ENCODE measurements at places on chromosomes 1 and 21.

- DNase-seq: no peak
Observed at GRCh38 chr1:28172713-28173150, 3.8 kb downstream of the PTAFR start.

DNA sequence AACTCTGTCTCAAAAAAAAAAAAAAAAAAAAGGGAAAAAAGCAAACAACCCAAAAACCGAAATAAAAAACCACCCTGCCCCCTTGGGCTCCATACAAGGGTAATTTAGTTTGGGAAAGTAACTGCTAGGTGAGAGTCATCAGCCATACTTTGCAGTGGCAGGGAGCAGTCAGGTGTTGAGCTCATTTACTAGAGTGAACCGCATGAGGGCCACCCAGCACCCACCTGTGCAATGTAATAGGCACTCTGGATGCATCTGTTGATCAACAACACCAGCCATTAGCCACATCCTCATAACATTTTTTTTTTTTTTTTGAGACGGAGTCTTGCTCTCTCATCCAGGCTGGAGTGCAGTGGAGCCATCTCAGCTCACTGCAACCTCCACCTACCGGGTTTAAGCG is 9.1 kb downstream of the INAVA start:
- no peak for DNase-seq

DNA sequence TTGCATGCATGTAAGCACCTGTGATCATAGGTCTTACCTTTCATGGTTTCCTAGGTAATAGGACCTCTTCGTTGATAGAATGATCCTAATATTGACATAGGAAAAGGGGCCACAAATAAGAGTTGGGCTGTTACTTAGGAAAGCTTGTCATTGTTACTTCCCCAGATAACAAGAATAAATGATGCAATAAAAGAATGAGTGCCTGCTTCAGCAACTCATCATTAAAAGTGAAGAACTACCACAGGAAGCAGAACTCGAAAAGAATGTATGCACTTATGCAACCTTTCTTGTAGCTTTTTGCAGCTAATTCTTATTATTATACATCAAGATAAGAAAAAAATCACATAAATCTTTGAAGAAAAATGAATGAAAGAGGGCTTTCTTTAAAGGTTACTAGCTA is 548.6 kb downstream of the LTN1 start:
- no peak for DNase-seq

GRCh38 chr1:41328001-41328615 is 33.1 kb upstream of the FOXO6 start:
- no peak for DNase-seq

- DNase-seq: no peak
Observed at GRCh38 chr1:150749720-150750311, 15.8 kb downstream of the CTSS start.
